ENCODE measurements at places on chromosomes 5 and 9.

DNA sequence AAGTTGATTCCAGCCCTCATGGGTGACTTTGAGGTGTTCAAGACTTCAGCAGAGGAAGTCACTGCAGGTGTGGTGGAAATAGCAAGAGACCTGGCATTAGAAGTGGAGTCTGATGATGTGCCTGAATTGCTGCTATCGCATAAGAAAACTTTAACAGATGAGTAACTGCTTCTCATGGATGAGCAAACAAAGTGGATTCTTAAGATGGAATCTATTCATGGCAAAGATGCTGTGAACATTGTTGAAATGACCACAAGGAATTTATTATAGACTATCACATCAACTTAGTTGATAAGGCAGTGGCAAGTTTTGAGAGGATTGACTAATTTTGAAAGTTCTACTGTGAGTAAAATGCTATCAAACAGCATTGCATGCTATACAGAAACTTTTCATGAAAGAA, 17.1 kb upstream of the POU4F3 start:
- no peak for DNase-seq

GRCh38 chr9:32647671-32648070, 12.2 kb upstream of the TAF1L start:
- DNase-seq = no peak

DNA sequence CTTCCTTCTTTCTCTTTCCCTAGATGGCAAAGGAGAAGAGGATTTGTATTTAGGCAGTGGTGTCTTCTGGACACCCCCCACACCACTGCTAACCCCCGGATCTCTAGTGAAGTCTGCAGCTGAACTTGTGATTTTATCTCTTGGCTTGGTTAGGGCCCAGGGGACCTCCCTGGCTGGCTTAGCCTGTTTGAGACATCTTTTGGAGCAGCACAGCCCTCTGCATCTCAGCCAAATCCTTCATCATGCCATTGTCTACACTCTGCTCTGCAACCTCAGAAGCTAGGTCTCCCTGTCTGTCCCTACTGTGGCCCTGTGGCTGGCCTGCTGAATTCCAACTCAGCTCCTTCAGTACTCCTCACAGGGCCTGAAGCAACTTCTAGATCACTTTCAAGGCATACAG, 81.7 kb downstream of the MUSK start:
- DNase-seq = no peak

GRCh38 chr5:29039994-29040393, 2001.6 kb upstream of the CDH9 start:
- DNase-seq = no peak

- no peak for DNase-seq
Measured at GRCh38 chr5:135063056-135063445, 29.0 kb upstream of the PITX1 start.

DNA sequence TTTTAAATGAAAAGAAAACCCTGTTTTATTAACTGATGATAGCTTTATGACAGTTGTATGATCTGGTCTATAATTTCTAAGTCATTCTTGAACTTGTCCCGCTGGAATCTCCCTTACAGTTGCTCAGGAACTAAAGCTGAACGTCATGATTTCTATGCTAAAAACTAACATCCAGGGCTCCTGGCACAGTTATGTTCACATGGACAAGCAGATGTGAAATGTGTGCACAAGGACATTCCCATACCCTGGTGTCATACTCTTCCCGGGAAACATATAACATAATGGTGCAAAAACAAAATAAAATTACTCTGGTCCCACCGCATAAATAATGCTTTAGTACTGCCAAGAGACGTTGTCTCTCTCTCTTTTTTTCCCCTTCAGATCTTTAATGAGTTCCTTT, 134.9 kb downstream of the PRDM6 start:
- no peak for DNase-seq

DNA sequence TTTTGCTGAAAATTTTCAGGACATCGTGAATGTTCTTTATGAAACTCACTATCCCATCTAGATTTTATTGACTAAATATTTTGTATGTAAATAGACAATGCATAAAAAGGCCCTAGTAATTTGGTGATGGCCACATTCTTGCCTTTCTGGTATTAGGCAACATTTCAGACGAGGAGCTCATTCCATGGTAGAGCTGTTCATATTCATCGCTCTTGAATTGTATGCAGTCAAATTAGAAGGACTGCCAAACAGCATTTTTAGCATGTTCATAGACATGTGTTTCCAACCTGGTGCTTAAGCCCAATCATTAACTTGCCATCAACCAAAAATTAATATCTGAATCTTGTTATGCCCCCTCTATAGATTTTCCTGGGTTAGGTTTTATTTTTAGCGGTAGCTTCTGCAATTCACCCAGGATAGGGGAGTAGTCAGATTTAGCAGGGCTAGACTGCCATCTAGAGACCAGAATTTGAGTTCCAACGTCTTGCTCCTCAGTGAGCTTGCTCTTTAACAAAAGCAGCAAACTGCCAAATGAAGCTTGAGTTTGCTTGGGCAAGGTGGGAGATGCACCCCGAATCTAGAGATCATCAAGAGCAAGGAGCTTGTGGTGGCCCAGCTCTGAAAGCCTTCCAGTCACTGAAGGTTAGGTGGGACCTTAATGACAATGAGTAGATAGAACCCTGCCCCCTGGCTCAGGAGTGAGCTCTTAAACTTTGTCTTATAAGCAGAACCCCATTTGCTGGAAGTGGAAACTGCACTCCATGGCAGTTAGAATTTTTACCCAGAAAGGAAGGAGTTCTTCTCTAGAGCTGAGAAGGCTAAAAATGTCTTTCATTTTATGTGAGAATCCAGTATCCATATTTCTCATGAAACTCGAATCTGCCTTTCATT, 456.2 kb downstream of the RASEF start:
- no peak for DNase-seq

GRCh38 chr5:135476615-135477581, 24.7 kb upstream of the TIFAB start:
- DNase-seq = no peak

DNA sequence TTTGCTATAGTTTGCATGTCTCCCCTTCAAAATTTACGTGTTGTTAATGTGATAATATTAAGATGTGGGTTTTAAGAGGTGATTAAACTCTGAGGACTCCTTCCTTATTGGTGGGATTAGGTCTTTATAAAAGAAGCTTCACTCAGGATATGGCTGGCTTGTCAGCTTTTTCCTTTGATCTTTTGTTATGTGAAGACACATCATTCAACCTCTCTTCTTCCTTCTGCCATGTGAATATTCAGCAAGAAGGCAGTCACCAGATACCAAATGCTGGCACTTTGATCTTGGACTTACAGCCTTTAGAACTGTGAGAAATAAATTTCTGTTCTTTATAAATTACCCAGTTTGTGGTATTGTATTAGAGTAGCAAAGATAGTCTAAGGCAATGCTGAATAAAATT, 855.9 kb upstream of the CDH10 start:
- no peak for DNase-seq

DNA sequence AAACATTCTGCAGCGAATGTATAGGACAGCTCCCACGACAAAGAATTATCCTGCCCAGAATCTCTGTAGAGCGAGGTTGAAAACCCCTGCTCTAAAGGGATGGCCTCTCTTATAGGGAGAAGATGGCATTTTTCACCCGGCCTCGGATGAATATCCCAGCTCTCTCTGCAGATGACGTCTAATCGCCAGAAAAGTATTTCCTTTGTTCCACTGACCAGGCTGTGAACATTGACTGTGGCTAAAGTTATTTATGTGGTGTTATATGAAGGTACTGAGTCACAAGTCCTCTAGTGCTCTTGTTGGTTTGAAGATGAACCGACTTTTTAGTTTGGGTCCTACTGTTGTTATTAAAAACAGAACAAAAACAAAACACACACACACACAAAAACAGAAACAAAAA, 17.4 kb upstream of the RARS1 start:
- no peak for DNase-seq

DNA sequence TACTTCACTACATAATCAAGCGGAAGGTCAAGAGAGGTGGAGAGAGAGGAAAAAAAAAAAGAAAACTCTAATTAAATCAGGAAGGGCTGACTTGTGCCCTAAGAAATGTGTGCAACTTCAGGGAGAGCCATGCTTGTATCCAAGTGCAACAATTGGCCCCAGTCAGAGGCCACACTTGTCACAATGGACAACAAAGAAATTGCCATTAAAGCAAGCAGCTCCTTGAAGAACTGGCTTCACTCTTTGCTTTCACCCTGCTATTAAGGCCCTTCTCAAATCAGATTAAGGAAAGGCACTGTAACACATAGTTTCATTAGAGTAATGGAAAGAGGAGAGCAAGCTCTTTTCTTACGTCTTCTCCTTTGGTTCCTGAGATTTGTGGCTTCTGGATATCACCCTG, 480.9 kb upstream of the WWC1 start:
- no peak for DNase-seq

- DNase-seq = no peak
Measured at GRCh38 chr9:71743217-71743705, 25.1 kb downstream of the CEMIP2 start.

- no peak for DNase-seq
Measured at GRCh38 chr5:73693573-73694061, 67.6 kb downstream of the ARHGEF28 start.

DNA sequence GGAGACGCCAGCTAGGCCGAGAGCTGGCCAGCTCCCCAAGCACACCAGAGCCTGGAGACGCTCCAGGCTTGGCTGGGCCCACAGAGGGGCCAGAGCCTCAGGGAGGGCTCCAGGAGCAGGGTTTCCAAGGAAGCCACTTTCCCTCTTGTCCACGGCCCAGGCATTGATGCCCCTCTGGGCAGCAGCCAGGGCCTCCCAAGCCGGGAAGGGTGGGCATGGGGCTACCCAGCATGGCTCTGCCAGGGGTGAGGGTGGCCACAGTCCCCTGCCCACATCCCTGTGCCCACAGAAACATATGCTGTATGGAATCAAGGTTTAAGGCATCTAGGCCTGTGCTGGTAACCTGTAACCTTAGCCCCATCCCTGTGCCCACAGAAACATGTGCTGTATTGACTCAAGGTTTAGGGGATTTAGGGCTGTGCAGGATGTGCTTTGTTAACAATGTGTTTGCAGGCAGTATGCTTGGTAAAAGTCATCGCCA, 1.5 kb upstream of the DPP7 start:
- no peak for DNase-seq

DNA sequence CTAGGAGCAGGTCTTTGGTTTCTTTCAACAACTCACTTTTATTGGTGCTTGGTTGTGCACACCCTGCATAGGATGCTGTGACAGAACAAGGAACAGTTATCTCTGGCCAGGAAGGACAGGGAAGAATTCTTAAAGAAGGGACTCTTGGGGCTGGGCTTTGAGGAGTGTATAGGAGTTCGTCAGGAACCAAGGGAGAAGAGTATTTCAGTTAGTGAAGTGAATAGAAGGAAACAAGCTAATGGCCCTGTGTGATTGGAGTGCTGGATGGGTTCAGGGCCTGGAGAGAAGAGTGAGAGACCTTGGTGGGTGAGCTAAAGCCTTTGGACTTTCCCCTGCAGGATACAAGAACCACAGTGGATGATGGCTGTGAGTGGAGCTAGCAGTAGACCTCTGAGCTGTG, 32.2 kb downstream of the DAB2IP start:
- no peak for DNase-seq

DNA sequence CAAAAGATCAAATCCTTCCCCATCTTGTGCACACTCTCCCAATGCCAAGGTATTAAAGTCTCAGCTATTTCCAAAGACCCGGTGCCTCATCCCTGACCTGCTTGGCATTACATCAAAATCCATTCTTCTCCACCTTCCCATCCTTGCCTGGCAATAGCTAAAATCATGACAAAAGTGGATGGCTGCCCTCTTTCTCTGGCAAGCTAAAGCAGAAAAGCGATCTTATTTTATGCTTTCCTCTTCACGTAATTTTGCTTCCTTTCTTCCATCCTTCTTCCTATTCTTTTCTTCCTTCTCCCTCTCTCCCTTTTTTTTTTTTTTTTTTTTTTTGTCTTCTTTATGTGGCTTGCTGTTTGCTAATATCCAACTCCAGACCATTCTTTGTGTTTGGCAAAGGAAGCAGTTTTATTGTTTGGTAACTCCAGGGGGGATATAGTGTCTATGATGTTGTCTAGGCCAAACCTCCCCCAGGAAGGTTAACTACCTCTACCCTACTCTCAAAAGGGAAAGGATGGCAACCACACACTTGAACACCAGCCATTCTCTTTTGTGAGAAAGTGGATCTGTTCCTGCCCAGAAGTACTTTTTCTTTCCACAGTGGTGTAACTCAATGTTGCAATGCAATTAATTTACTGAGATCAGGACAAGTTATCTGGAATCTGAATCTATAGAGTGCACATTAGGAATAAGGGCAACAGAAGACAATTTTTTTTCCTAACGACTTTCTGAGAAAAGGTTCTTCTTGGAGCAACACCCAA, 120.9 kb upstream of the TMEM161B start:
- DNase-seq = no peak

- no peak for DNase-seq
Measured at GRCh38 chr5:176768174-176768970, 42.0 kb upstream of the UNC5A start.

GRCh38 chr9:34744295-34745221, 34.6 kb upstream of the CCL21 start:
- DNase-seq = no peak

DNA sequence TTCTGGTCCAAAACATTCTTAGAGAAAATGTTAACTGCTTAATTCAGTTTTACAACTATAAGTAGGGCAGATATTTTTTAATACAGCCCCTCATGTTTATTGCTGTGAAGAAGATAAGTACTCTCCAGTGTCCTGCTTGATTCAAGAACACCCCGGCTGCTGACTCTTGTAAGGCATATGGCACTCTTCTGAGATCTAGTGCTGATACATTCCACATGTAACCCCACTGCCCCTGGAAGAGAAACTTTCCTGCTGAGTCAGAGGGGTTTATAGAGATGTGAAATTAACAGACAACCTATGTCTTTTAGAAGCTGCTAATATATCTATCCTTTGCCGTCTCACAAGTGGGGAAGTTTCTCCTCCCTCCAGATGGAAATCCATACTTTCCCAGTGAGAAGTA, 1.0 kb upstream of the MINAR2 start:
- no peak for DNase-seq

GRCh38 chr5:26737348-26738265, 300.8 kb downstream of the CDH9 start:
- no peak for DNase-seq

DNA sequence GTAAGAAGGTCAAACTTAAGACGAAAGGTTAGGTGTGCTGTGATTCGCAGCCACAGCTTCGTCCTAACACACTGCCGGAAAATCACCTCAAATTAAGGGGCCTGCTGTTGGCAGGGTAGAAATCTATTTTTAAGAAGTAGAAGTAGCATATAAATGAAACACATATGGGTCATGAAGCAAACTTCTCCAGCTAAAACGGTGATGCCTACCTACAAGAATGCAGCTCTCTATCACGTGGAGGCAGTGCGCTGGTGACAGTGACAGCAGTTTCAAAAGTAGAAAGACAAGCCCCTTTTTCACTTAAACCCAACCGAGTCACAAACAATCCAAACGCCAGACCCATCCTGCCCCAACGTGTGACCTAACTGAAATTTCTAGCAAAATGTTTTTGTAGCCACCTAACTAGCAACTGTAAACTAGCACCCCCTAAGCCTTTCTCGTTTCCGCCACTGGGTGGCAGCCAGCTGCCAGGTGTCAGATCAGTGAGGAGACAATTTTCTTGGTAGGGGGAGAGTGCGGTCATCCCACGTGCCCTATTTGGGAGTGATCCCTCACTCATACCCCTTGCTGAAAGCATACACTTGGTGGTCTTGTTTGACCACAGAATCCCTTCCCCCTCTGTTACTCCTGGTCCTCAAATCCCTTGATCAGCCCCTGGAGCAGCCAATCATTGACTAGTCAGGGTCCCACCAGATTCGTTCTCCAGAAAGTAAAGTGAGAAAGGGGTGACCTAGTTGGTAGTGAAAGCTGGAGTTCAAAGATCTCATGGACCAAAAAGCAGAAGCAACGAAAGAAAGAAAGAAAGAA, 71.8 kb upstream of the MAMDC2 start:
- peak; percentile 70 for DNase-seq

- no peak for DNase-seq
Measured at GRCh38 chr5:54904425-54904824, 81.0 kb downstream of the ESM1 start.

Measured in activated naive CD4-positive, alpha-beta T cell treated with anti-CD3 and anti-CD28 coated beads, Interleukin-2, amount 10 ng/mL, durations not matched to agents 7 days and 5 days (primary cell).